Spinal cord (tissue), 10 donors: ENCODE measurements at places on chromosomes 12 and 14. TPM values are rescaled to one million over a fixed set of nuclear protein-coding genes. Genes with fewer than 3 reads are reported as not detected.

The MYH7 gene
- 0.99 TPM for total RNA-seq

The SVOP gene
- 8.7 TPM for total RNA-seq

The HCAR1 gene
- 1.7 TPM for total RNA-seq

The DEGS2 gene
- total RNA-seq, result 0.99 TPM

The COL2A1 gene
- total RNA-seq, result 26.7 TPM

The KRT71 gene
- total RNA-seq, result not detected

The TMEM120B gene
- total RNA-seq, result 6.1 TPM

The CIROP gene
- total RNA-seq, result 0.10 TPM

The KRT72 gene
- 0.11 TPM for total RNA-seq

The TDRD9 gene
- 1.4 TPM for total RNA-seq

The NDRG2 gene
- total RNA-seq, result 301 TPM

The PHLDA1 gene
- 27.0 TPM for total RNA-seq

The ZDHHC22 gene
- total RNA-seq, result 5.6 TPM

The C12orf60 gene
- 7.2 TPM for total RNA-seq

The ALX1 gene
- 1.2 TPM for total RNA-seq

The IL22 gene
- total RNA-seq, result not detected

The CELA1 gene
- not detected for total RNA-seq

The MAP1LC3B2 gene
- total RNA-seq, result 3.8 TPM

The CCDC196 gene
- total RNA-seq, result not detected

The MUCL1 gene
- not detected for total RNA-seq

The MLF2 gene
- 157 TPM for total RNA-seq

The SLC6A12 gene
- total RNA-seq, result 91.0 TPM

The ATXN3 gene
- total RNA-seq, result 43.2 TPM

The PAX9 gene
- total RNA-seq, result 0.28 TPM

The PRIMA1 gene
- 4.5 TPM for total RNA-seq

The JPH4 gene
- total RNA-seq, result 23.7 TPM

The KRT6A gene
- not detected for total RNA-seq

The PIWIL1 gene
- 1.3 TPM for total RNA-seq

The GZMH gene
- not detected for total RNA-seq

The P2RX7 gene
- 16.8 TPM for total RNA-seq

The NKX2-1 gene
- not detected for total RNA-seq

The OVCH1 gene
- 1.6 TPM for total RNA-seq

The SYT10 gene
- total RNA-seq, result 1.9 TPM

The ERGIC2 gene
- 92.0 TPM for total RNA-seq

The GOLT1B gene
- total RNA-seq, result 36.6 TPM

The SYNDIG1L gene
- 8.7 TPM for total RNA-seq

The MYO1H gene
- total RNA-seq, result not detected

The LMO3 gene
- total RNA-seq, result 56.1 TPM

The PMCH gene
- not detected for total RNA-seq

The ARHGAP9 gene
- 4.8 TPM for total RNA-seq

The SERPINA10 gene
- not detected for total RNA-seq

The MIP gene
- total RNA-seq, result not detected

The CCDC175 gene
- 1.1 TPM for total RNA-seq

The IFI27 gene
- 35.9 TPM for total RNA-seq

The DBX2 gene
- 13.0 TPM for total RNA-seq

The RNASE3 gene
- total RNA-seq, result 0.55 TPM

The ACVRL1 gene
- total RNA-seq, result 55.7 TPM

The SERPINA3 gene
- total RNA-seq, result 1.5 TPM

The CMKLR1 gene
- total RNA-seq, result 7.2 TPM

The SLCO1B1 gene
- 0.06 TPM for total RNA-seq

The TAS2R9 gene
- 0.44 TPM for total RNA-seq

The DLGAP5 gene
- 13.3 TPM for total RNA-seq

The RNU4-1 gene
- 872 TPM for total RNA-seq

The TMEM260 gene
- total RNA-seq, result 28.3 TPM

The PMEL gene
- 8.8 TPM for total RNA-seq

The RFLNA gene
- 35.5 TPM for total RNA-seq

The SSTR1 gene
- 1.7 TPM for total RNA-seq
